ENCODE measurements at places on chromosomes 12 and 14.

- DNase-seq: no peak
These were observed 26.2 kb upstream of the YY1 start for GRCh38 chr14:100212476-100213333.

- no peak for DNase-seq
These were observed 8.5 kb upstream of the PLEKHH1 start for GRCh38 chr14:67524634-67524963.

DNA sequence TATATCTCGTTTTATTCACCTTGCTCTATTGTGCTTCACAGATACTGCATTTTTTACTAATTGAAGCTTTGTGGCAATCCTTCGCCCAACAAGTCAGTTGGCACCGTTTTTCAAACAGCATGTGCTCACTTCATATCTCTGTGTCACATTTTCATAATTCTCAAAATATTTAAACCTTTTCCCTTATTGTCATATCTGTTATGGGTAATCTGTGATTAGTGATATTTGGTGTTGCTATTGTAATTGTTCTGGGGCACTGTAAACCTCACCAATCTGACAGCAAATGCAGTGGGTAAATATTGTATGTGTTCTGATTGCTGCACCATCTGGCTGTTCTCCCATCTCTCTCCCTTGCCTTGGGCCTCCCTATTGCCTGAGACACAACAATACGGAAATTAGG is 191.3 kb downstream of the BTG1 start:
- no peak for DNase-seq

- DNase-seq: no peak
These were observed 26.8 kb upstream of the KCNK13 start for GRCh38 chr14:90034835-90035525.

DNA sequence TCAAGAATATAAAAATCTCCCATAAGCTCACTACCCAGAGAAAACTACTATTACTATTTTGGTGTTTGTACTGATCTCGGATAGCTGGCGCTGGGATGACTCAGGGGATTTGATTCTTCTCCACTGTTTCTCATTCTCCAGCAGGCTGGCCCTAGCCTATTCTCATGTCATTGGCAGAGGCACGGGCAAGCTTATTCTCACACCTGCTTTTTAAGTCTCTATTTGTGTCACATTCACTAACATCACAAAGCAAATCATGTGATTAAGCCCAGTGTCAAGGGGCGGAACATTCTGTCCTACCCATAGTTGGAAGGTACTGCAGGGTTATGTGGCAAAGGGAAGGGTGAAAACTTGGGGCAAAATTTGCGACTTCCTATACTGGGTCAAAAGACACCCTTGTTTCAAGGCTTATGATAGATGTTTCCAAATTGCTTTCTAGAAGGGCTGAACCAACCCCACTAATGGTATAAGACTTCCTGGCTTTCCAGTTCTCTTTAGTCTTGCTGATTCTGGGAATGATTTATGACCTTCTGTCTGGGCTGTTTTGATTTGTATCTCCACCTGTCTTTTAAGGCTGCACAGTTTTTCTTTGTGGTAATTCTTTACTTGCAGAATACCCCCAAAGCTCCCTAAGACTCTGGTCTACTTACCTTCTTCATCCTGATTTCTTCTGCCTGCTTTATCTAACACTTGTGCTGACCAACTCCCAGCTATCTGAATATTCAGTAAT is 406.4 kb downstream of the NRXN3 start:
- no peak for DNase-seq

DNA sequence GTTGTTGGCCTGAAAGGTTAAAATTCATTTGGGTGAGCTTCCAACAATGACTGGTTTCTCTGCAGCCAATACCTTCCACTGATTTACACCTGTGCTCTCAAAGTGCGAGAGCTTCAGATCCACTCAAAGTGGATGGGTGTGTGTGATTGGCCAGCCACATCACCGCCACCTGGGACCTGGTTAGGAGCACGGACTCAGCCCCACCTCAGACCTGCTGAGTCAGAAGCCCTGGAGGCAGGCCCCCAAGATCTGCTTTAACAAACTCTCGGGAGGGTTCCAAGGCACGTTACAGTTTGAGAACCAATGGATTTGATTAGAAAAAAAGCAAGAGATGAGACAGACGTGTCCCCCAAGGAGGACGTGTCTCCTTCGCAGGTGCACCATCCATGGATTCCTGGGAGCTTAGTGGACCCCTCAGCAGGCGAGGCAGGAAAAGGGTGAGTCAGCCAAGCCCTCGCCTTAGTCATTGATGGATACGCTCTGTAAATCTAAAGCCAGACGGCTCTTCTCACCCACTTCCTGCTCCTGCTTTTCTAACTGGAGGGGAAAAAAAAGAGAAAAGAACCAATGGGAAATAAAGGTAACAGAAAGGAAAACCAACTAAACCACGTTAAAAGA is 24.5 kb downstream of the FZD10 start:
- no peak for DNase-seq

GRCh38 chr12:88366101-88366500 is 214.2 kb downstream of the KITLG start:
- no peak for DNase-seq

GRCh38 chr12:65818454-65819382 is 5.6 kb upstream of the HMGA2 start:
- no peak for DNase-seq

Data from activated naive CD4-positive, alpha-beta T cell treated with Interleukin-2 at 50 U/mL for 16 hours (primary cell).